ENCODE measurements at places on chromosomes 1 and 21.

DNA sequence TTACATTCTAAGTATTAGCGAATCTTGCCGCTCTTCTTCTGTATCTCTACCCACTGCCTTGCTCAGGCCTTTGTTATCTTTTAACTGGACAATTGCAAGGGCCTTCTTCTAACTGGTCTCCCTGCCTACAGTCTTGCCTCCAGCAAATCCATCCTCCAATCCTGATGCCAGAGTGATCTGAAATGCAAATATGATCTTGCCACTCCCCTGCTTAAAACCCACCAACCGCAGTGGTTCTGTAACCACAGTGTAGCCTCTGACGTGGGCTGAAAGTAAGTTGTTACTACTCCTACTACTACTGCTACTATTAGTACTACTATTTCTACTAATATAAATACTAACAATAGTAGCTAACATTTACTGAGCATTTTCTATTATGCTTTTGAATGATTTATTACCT lies 12.4 kb downstream of the MOV10 start:
- DNase-seq = no peak

DNA sequence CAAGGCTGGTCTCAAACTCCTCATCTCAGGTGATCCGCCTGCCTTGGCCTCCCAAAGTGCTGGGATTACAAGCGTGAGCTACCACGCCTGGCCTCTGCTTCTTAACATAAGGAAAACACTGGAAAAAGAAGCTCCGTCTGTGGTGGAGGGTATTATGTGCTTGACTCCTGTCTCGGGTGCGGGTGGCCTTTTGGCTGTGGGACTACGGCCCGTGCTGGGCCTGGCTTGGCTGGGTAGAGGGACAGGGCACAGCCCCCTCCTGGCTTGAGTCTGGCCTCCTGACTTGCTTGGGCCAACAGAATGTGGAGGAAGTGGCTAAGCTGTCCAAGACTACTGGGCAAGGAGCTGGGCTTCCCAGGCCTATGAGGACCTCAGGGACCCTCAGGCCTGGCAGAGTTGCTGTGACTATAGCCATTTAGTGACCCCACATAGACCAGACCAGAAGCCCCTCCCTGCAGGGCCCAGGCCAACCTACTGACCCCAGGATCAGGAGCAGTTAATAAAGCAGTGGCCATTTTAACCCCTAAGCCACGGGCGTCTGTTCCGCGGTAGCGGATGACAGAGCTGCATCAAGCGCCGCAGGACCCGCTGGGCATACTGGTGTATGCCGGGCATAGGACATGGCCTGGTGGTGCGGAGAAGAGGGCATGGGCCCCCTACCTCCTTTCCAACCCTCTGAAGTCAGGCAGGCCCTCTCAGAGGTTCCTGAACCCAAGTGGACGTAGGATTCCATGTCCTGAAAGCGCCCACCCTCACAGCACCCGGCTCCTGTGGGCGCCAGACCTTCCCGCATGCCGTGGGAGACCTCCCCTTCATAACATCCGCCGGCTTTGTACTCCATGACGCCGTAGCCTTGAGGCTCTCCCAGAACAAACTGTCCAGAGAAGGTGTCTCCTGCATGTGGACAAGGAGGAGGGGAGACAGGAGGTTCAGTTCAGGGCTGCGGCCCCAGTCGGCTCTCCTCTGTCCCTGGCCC lies 4.4 kb downstream of the MORN1 start:
- no peak for DNase-seq

DNA sequence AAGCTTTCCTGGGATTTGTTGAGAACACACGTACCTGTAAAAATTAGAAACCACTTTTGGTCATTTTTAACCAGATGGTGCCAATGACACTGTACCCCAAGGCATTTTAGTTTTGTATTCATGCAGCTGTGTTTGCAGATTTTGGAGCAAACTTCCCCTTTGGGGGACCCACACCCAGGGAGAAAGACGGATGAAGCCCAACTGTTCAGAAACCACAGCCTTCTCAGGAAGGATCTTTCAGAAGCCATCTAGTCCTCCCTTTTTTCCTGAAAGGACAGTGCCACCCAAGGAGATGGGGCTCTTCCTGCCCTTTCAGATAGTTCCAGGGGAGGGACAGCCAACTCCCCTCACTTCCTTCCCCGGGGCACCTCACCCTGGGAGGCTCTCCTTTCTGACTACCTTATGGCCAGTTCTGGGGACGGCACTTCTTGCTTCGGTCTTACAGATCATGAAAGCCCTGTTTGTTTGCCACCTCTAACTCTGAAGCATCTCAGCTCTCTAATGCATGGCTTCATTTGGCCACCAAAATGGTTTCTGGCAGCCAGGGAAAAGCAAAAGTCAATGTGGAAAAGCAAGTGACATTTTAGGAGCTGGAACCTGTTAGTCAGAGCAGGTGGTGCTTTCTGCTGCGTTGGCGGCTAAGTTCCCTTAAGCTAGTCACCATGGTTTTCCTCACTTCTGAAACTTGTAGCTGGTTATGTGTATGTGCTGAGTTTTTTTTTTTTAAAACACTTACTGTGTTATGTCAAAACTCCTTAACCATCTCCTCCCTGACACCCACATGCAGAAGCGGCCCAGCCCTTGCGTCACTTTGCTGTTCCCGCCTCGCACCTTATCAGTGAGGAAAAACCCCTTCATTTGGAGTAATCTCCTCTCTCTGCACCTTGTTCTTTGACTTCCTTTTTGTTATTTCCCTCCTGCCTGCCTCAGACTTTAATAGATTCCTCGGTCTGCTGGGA lies 10.1 kb downstream of the TMCC2 start:
- DNase-seq = no peak

- DNase-seq = peak; percentile 83
Measured at GRCh38 chr1:54810153-54810942, 9.2 kb upstream of the TTC22 start.

DNA sequence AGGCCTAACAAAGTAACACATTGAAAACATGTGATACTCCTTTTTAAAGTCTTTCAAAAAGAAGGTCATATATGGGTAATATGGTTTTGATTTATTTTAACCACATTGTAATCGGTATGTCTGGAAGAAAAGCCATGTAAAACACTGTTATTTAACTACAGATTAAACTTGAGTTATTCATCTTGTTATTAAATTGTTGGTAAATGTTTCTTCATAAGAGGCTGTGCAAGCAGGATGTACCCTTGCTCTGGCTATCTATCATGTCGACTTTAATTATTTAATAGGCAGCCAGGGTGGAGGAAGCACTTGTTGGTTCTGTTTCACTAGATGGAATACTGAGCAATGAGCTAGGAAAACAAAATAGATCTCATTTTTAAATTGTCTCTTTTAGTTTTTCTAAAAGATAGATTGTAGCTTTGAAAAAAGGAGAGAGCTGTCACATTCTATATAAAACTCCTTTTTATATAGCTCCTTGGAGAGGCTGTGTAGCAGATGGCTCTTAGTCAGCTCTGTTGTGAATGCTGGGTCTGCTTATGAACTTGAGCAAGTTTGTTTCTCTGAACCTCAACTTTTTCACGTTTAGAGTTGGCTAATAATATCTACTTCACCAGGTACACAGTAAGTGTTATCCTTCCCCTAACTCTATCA lies 39.5 kb downstream of the LRRC8B start:
- no peak for DNase-seq

DNA sequence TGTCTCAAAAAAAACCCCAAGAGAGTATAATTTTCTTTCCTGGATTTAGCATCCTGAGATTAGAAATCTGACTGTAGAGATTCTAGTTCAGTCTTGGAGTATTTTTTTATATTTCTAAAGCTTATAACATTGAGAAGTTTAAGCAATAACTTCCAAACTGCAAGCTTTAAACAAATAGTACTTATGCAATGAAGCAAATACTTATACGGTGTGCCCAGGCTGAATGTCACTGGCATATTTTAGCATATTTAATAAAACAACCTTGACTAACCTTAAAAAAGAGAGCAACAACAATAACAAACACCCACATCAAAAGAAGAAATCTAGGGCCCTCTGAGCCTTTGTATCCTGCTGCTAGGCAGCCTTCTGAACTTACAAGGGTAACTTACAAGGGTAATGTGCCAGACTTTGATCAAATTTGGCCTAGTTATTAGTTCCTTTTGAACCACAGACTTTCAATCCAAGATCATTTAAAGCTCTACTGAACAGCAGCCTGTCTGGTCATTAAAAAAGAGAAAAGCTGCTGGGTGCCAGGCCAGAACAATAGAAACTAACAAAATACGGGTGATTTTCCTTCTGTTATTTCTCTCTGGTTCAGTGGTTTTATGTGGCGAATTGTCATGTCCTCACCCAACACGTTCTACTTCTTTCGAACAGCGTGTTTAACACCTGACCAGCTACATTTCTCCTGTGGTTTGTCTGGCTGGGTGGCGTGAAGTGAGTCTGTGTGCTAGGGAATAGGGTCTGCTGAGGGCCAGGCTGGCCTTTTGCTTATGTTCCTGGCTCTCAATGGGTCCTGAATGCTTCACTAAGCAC lies 16.2 kb downstream of the MTOR start:
- no peak for DNase-seq

GRCh38 chr1:47686731-47687630 lies 249.1 kb downstream of the FOXD2 start:
- DNase-seq = peak; percentile 38

DNA sequence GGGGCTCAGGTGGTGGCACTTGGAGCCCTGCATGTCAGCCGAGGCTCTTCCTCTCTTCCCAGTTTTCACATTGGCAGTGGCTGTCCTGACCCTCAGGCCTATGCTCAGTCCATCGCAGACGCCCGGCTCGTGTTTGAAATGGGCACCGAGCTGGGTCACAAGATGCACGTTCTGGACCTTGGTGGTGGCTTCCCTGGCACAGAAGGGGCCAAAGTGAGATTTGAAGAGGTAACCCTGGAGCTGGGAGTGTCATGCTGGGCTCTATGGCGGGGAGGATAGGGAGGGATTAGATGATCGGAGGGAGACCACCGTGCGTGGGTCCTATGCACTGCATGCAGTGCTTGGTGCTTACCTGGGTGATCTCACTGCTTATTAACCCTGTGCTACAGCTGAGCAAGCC lies 13.5 kb downstream of the AZIN2 start:
- no peak for DNase-seq

DNA sequence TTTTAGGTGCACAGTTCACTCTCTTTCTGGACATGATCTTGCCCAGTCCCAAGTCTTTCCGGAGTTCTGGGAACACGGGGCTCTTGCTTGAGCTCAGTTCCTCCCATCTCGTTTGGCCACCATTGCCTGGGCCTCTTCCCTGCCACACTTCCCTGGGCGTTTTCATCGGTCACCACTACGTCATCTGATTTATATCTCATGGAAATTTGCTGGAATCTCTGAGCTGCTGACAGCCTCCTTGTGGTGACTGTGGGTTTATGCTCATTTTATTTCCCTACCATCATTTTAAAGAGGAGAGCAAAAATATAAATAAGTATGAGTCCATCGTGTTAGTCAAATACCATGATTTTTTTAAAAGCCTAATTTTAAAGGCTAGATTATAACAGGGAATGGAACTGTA lies 449.1 kb upstream of the KAZN start:
- DNase-seq = no peak

- DNase-seq = no peak
Measured at GRCh38 chr1:31647106-31647505, 2.4 kb upstream of the PEF1 start.

- DNase-seq = no peak
Measured at GRCh38 chr1:164518692-164519332, 40.2 kb upstream of the PBX1 start.

GRCh38 chr1:181087400-181087901 lies 1.0 kb upstream of the IER5 start:
- no peak for DNase-seq

- DNase-seq = no peak
Measured at GRCh38 chr1:45883658-45884057, 80.2 kb downstream of the MAST2 start.

- no peak for DNase-seq
Measured at GRCh38 chr1:13617773-13618172, 34.1 kb downstream of the PDPN start.

DNA sequence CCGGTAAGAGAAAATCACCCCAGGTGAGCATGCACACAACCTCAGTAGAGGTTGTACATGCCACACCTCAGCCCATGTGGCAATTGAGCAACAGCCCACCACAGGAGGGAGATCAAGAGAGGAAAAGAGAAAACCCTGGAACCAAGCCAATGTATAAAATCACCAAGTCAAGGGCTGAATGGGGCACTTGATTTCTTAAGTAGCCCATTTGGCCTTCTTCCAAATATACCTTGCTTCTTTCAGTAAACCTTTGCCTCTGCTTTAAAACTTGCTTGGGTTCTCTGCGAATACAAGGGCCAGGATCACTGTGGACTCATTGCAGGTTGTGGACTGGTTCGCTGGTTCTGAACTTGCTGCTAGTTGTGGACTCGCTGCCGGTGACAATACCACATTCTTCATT lies 1814.0 kb downstream of the PLA2G4A start:
- no peak for DNase-seq

GRCh38 chr1:178004926-178005391 lies 35.1 kb upstream of the SEC16B start:
- DNase-seq = no peak

DNA sequence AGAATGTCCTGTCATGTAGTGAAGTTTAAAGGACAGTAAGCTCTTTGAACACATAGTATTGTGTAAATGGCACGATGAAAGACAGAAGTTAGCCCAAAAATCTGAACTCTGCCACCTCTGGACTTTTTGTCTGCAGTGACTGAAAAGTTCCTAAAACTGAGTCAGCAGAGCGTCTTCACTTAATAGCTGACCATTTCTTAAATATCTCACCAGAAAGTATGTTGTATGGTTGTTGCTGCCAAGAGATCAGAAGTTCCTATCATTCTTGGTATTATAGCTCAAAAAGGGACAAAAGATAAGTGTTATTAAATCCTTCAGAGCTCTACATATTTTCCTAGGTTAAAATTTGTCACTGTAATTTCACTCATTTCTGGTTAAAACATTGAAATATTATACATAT lies 1003.0 kb downstream of the TTLL7 start:
- DNase-seq = no peak

DNA sequence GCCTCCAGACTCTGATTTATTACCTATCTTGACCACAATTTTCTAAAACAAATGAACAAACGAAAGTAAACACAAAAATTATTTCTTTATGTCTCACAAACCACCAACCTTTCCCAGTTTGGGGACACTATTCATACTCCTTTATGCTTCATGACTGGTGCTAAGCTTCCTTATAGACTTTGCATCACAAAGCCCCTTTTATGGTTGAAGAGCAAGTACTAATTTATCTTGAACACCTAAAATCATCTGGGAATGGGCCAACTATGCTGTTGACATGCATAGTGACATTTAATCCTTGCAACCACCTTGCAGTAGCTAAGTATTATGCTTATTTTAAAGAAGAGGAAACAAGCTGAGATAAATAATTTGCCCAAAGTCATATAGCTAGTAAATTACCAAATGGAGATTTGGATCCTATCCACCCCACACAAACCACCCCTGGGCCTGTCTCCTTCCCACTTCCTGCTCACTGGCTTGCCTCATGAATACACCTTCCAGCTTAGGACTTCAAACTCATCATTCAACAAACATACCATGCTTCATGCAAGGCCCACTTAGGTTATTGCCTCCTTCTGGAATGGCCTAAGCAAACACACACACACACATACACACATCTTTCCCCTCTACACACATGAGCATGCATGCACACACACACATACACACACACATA lies 192.2 kb downstream of the PLPP3 start:
- no peak for DNase-seq
